CD8-positive, alpha-beta memory T cell (primary cell): ENCODE measurements at places on chromosomes 1 and 21.

DNA sequence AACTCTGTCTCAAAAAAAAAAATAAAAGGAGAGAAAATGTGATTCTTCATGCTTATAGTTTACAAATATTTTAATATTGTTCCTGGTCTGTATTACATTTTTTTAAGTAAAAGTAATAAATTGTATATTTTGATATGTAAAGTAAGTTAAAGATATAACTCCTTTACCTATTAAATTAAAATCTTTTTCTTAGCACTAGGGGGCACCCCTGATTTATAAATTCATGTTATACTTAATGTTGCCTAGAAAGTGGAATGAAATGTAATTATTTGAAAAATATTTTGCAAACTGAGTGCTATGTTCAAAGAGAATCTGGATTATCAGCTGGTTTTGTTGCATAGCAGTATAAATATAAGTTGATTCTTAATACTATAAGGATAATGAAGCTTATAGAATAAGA lies 49.2 kb downstream of the RALGPS2 start:
- DNase-seq, result no peak

GRCh38 chr1:57423135-57423655 lies 665 bp downstream of the DAB1 start:
- no peak for DNase-seq

DNA sequence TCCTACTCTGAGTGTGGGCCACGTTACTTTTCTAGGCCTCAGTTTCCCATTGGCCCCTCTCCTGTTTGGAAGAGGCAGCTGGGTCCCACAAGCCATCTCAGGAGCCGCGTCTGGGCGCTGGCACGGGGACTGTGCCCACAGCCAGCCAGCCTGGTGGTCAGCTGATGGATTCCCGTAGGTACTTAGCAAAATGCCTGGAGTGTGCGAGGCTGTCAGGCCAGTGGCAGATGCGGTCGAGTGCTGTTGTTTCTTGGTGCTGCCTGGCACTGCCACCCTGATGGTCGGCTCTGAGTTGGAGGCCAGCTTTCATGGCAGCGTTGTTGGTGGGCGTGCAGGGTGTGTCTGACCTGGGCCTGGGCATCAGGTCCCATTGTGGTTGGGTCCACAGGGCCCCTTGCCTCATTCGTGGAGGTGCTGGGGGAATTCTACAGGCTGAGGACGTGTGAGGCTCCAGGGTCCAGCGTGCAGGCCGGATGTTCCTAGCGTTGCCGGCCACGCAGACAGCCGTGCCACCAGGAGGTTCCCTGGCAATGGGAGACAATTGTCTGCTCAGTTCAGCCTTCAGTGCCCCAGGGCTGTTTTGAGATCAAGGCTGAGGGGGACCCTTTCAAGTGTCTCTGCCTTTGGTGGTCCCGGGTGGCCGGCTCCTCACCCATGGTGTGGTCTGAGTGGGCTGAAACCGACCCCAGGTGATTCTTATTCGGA lies 20.9 kb downstream of the SKI start:
- DNase-seq, result no peak

DNA sequence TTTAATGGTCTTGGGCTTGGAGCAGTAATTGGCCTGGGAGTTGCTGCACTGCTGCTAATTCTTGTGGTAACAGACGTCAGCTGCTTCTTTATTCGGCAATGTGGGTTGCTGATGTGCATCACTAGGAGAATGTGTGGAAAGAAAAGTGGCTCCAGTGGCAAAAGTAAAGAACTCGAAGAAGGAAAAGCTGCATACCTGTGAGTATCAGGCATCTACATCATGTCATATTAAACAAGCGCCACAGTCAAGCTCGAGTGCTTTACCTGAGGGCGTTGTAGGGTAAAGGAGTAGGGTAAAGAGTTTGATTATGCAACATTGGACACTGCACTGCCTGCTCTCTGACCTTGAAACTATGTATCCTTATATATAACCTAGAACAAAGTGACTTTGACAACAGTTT lies 510.6 kb downstream of the NCAM2 start:
- DNase-seq, result no peak

- DNase-seq, result peak; percentile 78
These were observed 7.2 kb upstream of the SLX9 start for GRCh38 chr21:44932408-44933181.
